NCI-H1436 (cell line): ENCODE measurements at places on chromosomes 6 and 20.

- DNase-seq: no peak
Measured at GRCh38 chr20:44785768-44786167, 24.6 kb downstream of the RIMS4 start.

DNA sequence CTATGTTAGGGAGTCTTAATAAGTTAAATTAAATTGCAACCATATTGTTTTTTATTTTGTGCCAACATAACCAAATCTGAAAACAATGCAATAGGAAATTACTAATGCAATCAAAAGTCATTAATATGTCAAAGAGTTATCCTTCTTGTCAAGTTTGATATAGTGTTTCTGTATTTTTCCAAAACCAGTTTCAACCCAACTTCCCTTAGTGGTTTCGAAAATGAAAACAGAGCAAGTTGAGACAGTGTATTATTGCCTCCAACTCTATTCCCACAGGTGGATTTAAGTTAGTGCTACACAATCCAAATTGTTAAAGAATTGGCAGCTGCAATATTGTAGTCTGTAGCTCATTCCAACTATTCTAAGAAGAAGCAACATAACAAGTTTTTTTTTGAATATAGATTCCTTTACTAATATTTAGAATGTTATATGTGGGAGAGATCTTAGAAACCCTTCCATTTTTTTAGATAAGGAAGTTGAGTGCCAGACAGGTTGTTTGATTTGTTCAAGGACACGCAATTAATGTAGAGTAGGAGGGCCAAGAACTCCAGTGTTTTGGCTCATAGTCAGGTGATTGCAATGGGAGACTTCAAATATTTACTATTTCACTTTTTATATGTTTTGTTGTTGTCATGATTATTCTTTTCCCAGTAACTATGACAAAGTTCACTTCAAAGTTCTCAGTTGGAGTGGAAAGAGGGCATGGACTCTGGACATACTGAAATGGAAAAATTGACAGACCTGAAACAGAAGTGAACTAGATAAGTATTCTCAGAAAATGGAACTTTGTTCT, 282.4 kb upstream of the HSF2 start:
- no peak for DNase-seq

DNA sequence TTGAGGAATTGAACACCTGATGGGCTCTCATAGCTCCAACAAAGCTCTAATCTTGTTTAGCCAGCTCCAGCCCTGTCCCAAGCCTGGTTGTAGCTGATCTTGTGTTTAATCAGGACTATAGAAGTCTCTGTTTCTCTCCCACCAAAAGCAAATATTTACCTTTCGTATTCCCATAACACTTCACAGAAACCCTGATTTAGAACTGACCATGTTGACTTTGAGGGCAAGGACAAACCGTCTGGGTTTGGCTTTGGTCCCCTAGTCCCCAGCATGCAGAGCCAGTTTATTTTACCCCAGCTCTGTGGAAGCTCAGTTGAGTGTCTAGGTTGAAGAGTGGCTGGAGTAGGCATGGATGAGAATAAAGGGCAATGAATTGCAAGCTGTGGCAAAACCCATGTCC, 18.0 kb upstream of the SIM1 start:
- DNase-seq: no peak

DNA sequence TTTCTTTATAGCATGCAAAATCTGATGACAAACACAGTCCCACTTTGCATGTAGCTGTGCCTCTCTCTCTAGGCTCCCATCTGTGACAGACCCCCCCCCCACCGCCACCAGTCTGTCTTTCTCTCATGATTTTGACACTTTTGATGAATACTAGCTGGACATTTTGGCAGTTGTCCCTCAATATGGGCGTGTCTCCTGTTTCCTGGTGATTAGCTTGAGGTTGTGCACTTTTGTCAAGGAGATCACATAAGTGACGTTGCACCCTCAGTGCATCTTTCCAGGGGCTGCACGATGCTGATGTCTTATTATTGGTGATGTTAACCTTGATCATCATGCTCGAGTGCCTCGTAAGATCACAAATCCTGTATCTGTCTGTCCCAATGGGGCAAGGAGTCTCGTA, 155.1 kb downstream of the EYA2 start:
- DNase-seq: no peak

- no peak for DNase-seq
Measured at GRCh38 chr6:127812985-127813698, 87.7 kb downstream of the THEMIS start.

- no peak for DNase-seq
Measured at GRCh38 chr6:106569428-106569827, 59.9 kb downstream of the RTN4IP1 start.
